Activated T-cell treated with anti-CD3 and anti-CD28 coated beads, Interleukin-2, amount 50 U/mL, for 72 hours (primary cell): ENCODE measurements at places on chromosomes 6 and 20. TPM values are rescaled to one million over a fixed set of nuclear protein-coding genes. Genes with fewer than 3 reads are reported as not detected.

DNA sequence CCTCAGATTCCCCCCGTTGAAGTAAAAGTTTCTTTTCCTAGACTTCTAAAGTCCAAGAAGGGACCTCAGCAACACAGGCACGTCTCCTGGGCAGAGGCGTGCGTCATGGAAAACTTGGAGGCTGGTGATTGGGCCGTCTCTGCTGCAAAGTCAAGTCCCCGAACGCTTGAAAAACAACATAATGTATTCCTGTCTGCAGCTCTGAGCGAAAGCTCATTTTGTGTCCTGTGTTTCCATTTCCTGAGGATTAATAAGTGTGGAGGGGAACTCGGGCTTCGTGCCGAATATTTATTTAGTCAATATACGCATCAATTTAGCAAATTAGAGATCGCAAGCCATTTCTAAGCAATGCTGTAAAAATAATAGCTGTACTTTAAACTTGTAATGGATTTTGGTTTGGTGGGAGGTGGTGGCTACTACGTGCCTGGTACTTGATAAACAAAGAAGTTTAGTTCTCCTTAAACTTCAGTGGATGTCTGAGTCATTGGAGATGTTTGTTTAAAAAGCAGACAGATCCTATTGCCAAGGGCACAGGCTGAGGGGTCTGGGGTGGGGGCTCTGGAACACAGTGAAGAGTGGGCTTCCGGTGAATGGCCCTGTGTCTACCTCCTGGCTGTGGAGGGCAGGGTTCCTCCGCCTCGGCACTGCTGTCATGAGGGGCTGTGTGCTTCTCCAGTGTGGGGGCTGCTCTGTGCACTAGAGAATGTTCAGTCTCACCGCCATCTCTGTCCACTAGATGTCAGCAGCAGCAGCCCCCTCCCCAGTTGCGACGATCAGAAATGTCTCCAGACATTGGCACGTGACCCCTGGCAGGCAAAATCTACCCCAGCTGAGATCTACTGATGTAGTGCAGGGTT, 21.8 kb downstream of the PCK1 start:
- no peak for DNase-seq
- H3K27me3 ChIP-seq = peaks cover 62% of the 10 kb centered on the region
- no peaks in the 10 kb centered on the region for H3K4me1 ChIP-seq
- H3K27ac ChIP-seq = no peak overlapping the region
- no peaks in the 10 kb centered on the region for H3K36me3 ChIP-seq

DNA sequence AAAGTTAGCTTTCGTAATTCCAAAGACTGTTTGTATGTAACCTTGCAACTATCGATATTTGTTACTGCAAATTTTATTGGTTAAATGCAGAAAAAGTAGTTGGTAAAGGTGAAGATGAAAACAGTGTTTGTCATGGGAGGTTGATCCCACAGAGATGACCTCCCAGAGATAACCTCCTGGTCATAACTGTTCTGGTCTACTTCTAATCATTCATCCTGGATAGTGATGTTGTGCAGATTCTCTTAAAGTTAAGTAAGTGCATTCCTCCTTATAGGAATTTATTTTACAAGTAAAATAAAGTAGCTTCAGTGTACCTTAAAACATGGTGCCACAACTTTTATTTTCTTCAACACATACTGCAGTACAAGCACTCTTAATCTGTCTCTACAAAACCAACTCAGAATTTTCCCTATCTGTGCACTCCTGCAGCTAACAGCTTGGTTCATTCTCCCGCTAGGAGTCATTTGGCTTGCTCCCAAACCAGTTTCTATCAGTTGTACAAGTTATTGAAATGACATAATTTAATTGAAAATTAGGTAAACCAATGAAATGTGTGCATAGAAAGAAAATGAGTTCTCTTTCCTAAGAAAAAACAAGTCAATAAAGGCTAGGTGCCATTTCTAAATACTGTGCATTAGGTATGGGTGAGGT, 19.2 kb downstream of the METTL24 start:
- no peak for DNase-seq
- H3K4me3 ChIP-seq = no peak overlapping the region
- H3K36me3 ChIP-seq = no peaks in the 10 kb centered on the region
- no peak overlapping the region for H3K27ac ChIP-seq

Gene BPIFB1
- not detected for total RNA-seq

DNA sequence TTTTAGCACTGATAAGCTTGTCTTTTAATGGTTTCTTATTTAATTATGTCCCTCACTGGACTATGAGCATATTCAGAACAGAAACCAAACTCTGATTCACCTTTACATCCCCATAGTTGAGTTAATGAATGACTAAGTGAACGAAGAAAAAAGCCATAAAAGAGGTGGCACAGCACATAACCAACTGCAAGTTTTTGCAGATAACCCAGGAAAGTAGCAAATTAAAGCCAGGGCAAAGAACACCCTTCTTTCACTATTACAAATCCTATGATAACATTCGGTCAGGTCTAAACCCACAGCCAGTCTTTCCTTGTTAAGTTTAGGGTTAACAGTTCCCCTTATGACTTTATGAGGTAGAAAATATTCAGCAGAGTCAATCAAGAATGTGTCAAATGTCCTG, 102.7 kb downstream of the RIN2 start:
- no peak for DNase-seq
- no peak overlapping the region for H3K4me3 ChIP-seq
- H3K4me1 ChIP-seq = no peaks in the 10 kb centered on the region
- H3K27ac ChIP-seq = no peak overlapping the region
- H3K27me3 ChIP-seq = peaks cover 16% of the 10 kb centered on the region

GRCh38 chr20:63147532-63147931, 68.4 kb downstream of the YTHDF1 start:
- peaks cover 11% of the 10 kb centered on the region for H3K27me3 ChIP-seq
- DNase-seq = no peak
- no peak overlapping the region for H3K4me3 ChIP-seq
- no peaks in the 10 kb centered on the region for H3K4me1 ChIP-seq
- no peak overlapping the region for H3K27ac ChIP-seq

Gene SLC22A7
- total RNA-seq = not detected

Gene TRIM31
- 0.12 TPM for total RNA-seq

Gene MMP24
- total RNA-seq = not detected

DNA sequence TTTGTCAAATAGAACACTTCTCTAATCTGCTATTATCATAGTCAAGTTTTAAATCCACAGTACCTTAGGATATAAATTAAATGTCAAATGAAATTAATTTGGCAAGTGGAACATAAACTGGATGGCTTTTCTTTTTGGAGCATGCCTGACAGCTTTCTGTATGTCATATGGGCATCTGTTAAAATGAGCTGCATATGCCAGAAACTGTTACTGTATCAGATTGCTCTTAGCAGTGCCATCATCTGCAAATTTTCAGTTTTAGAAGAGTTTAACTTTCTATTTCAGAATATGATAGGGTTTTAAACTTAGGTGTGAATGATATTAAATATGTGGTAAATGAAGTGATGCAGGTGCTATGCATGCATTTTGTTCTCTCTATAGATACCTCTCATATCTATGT, 3.4 kb upstream of the EEF1E1 start:
- H3K4me3 ChIP-seq = no peak overlapping the region
- H3K4me1 ChIP-seq = peaks cover 19% of the 10 kb centered on the region
- no peak overlapping the region for H3K27ac ChIP-seq
- peaks cover 47% of the 10 kb centered on the region for H3K27me3 ChIP-seq
- DNase-seq = no peak

- H3K27ac ChIP-seq = peak overlapping the region; percentile 29
- no peaks in the 10 kb centered on the region for H3K27me3 ChIP-seq
- DNase-seq = no peak
- H3K36me3 ChIP-seq = peaks cover 7% of the 10 kb centered on the region
These were observed 83.0 kb downstream of the PHF20 start for GRCh38 chr20:35854713-35855348.

GRCh38 chr6:140833408-140833807, 1299.3 kb upstream of the GJE1 start:
- no peaks in the 10 kb centered on the region for H3K27me3 ChIP-seq
- DNase-seq = no peak
- no peaks in the 10 kb centered on the region for H3K36me3 ChIP-seq
- no peak overlapping the region for H3K4me3 ChIP-seq
- no peak overlapping the region for H3K27ac ChIP-seq

DNA sequence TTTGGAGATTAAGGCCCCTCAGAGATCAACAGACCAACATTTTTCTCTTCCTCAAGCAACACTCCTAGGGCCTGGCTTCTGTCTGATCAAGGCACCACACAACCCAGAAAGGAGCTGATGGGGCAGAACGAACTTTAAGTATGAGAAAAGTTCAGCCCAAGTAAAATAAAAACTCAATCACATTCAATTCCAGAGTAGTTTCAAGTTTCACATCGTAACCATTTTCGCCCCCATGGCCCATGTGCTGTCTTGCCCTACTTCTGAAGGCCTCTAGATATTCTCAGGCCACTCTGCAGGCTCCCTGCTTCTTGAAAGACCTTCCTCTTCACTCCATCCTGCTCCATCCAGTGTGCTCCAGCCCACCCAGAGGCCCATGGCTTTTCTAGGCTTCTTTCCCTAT, 4.2 kb downstream of the IL17A start:
- no peak for DNase-seq
- no peaks in the 10 kb centered on the region for H3K4me1 ChIP-seq
- H3K27me3 ChIP-seq = peaks cover 72% of the 10 kb centered on the region
- no peaks in the 10 kb centered on the region for H3K36me3 ChIP-seq
- H3K27ac ChIP-seq = no peak overlapping the region
- no peak overlapping the region for H3K4me3 ChIP-seq

DNA sequence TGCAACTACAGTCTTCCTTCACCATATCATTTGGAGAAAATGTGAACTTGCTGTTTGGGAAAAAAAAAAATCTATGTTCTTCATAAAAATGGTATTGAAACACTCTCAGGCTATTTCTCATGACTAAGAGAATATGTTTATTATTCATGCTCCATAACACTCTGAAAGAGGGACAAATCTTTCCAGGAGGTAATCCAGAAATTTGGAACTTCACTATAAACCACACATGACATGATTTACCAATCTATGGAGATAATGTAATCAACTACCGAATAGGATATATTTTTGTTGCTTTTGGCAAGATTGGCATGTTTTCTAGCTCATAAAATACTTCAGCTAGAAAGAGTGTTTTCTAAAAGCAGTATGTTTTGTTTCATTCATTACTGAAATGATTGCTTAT, 56.3 kb downstream of the THEMIS start:
- H3K4me3 ChIP-seq = no peak overlapping the region
- H3K27me3 ChIP-seq = no peaks in the 10 kb centered on the region
- H3K36me3 ChIP-seq = peaks cover 15% of the 10 kb centered on the region
- H3K4me1 ChIP-seq = peaks cover 52% of the 10 kb centered on the region
- no peak for DNase-seq

DNA sequence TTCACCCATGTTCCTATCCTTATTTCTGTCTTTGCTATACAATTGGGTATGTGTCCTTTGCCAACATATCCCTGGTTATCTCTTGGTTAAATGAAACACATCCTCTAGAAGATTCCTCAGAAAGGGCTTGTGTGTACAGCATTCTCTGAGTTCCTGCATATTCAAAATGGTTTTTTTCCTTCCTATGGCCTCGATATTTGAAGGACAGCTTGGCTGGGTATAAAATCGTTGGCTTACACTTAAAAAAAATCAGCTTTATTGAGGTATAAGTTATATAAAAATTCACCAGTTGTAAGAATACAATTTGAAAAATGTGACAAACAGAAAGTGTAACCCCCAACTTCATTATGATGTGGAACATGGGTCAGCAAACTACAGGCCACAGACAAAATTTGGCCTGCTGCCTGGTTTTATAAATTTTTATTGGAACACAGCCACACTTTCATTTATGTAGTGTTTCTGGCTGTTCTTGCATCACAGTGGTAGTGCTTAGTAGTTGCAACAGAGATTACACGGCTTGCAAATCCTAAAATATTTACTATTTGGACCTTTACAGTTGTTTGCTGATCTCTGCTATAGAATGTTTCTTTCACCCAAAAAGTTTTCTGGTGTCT, 16.7 kb downstream of the PCMT1 start:
- no peak for DNase-seq
- H3K4me3 ChIP-seq = no peak overlapping the region
- no peaks in the 10 kb centered on the region for H3K27me3 ChIP-seq
- no peak overlapping the region for H3K27ac ChIP-seq
- peaks cover 5% of the 10 kb centered on the region for H3K4me1 ChIP-seq

DNA sequence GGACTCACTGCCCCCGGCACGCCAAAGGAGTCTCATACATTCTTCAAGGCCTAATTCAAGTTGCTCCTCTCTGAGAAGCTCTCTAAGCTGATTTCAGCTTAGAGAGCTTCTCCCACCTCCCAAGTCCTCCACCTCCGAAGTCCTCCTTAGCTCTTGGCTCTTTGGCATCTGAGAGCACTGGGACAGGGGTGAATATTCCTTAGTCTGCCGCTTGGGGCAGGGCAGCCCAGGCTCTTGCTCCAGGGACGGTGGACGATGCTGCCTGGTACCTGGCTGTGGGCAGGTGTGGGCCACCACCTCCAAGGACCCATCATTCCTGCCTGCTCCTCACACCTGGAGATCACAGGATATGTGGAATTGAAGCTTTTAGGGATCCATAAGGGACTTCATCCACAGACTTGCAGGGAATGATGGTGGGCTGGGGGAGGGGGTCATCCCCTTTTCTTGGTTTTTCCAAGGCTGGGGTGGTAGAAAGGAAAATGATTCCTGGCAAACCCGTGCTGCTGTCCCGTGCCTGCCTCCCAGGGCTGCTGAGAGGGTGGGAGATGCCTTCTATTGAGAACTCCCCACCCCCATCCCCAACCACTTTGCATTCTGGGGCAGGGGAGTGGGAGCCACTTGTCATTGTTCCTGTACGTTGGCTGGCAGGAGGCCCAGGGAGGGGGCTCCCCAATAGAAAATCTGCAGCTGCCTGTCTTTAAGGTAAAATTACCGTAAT, 57.4 kb downstream of the ARHGAP40 start:
- no peak overlapping the region for H3K4me3 ChIP-seq
- H3K27ac ChIP-seq = no peak overlapping the region
- DNase-seq = peak; percentile 22
- peaks cover 48% of the 10 kb centered on the region for H3K27me3 ChIP-seq

Gene TMEM151B
- not detected for total RNA-seq

DNA sequence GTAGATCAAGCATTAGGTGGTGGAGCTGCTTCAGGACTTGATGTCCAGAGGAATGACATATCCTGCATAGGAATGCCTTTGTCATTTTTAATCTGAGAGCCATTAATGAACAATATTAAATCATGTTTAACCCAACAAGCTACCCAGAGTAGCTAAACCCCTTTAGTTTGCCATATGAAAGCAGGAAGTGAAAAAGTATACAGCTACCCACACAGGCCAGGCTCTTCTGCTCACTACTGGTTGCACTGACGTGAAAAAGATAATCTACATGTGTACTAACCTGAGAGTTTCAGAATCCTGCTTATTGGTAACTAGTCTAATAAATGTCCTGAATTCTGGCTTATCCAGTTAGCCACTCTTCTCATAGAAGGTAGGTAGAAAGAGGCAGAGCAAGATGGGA, 19.9 kb downstream of the GLYATL3 start:
- no peak overlapping the region for H3K27ac ChIP-seq
- DNase-seq = no peak

Gene SMPDL3A
- total RNA-seq = 0.35 TPM

- no peak for DNase-seq
- no peaks in the 10 kb centered on the region for H3K36me3 ChIP-seq
- H3K4me1 ChIP-seq = no peaks in the 10 kb centered on the region
- H3K27ac ChIP-seq = no peak overlapping the region
These were observed 607.6 kb upstream of the MAN1A1 start for GRCh38 chr6:119957195-119957594.
